Daoy (cell line): ENCODE measurements at places on chromosomes 2 and 18. TPM values are rescaled to one million over a fixed set of nuclear protein-coding genes. Genes with fewer than 3 reads are reported as not detected.

The PLA2R1 gene
- total RNA-seq: 0.68 and 1.4 TPM in 2 replicates

The HNRNPLL gene
- 46.9 and 52.7 TPM in 2 replicates for total RNA-seq

The VWA3B gene
- total RNA-seq: 0.77 TPM in 1 of 2 replicates, not detected in the other

The TPO gene
- not detected in 2 replicates for total RNA-seq
